Omental fat pad (tissue), 4 donors: ENCODE measurements at places on chromosomes 5 and 9.

- DNase-seq, result no peak
Observed at GRCh38 chr5:141805874-141806595, 72.2 kb downstream of the PCDH1 start.

DNA sequence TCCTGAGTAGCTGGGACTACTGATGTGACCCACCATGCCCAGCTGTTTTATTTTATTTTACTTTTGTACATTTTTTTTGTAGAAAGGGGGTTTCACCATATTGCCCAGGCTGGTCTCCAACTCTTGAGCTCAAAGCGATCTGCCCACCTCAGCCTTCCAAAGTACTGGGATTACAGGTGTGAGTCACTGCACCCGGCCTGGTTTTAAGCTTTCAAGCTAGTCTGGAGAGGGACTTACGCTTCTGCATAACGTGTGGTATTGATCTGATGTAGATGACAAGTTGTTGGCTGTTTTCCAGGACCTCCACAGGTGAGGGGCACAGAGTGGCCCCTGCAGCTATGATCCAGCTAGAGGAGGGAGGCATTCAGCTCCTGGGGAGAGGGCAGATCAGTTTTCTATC lies 6.8 kb upstream of the CCL21 start:
- no peak for DNase-seq

DNA sequence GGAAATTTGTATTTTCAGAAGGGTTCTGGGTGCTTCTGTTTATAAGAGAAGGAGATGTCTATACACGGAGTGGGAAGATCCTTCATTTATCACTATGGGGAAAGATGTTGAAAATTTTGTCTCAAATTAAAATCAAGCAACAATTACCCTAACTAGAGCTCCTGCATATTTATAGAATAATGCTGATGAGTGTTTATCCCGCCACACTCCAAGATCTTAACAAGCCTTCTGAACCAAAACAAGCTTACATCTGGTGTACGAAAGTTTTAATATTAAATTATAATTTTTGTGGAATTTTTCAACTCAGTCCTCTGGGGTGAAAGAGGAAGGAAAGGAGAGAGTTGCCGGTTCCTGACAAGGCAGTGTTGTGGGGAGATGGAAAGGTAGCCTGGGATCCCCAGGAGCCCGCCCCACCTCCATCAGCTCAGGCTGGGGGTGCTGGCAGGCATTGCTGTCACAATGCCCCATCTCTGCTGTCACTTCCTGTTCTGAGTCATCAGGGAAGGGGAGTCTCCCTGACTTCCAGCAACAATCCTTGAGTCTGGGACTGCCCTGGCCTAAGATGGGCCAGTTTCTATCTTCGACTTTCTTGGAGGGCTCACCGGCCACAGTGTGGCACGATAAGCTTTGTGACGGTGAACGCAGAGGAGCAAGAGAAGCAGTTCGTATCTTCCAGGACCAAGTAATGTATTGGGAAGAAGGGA lies 64.5 kb downstream of the ERAP1 start:
- DNase-seq, result no peak

DNA sequence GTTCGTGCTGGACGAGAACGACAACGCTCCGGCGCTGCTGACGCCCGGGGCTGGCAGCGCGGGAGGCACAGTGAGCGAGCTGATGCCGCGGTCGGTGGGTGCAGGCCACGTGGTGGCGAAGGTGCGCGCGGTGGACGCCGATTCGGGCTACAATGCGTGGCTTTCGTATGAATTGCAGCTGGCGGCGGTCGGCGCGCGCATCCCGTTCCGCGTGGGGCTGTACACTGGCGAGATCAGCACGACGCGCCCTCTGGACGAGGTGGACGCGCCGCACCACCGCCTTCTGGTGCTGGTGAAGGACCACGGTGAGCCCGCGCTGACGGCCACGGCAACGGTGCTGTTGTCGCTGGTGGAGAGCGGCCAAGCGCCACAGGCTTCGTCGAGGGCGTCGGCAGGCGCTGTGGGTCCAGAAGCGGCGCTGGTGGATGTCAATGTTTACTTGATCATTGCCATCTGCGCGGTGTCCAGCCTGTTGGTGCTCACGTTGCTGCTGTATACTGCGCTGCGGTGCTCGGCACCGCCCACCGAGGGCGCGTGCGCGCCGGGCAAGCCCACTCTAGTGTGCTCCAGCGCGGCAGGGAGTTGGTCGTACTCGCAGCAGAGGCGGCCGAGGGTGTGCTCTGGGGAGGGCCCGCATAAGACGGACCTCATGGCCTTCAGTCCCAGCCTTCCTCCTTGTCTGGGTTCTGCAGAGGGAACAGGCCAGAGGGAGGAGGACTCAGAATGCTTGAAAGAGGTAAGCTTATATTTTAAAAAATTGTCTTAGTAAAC lies 2.2 kb downstream of the PCDHA13 start:
- DNase-seq, result no peak

- DNase-seq, result no peak
Observed at GRCh38 chr5:89421035-89421434, 538.1 kb upstream of the MEF2C start.

DNA sequence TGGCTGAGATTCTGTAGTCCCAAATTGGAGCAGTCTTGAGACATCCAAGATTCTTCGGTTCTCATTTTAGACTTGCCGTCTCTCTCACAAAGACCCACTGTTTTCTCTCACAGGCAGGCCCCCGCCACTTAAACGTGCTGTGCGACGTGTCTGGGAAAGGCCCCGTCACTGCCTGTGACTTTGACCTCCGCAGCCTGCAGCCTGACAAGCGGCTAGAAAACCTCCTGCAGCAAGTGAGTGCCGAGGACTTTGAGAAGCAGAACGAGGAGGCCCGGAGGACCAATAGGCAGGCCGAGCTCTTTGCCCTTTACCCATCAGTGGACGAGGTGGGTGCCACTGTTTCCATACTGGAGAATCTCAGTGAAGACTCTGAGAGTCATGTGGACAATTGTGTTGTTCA lies 97.2 kb downstream of the DOCK8 start:
- DNase-seq, result no peak

GRCh38 chr9:99126312-99126711 lies 21.4 kb downstream of the TGFBR1 start:
- no peak for DNase-seq

DNA sequence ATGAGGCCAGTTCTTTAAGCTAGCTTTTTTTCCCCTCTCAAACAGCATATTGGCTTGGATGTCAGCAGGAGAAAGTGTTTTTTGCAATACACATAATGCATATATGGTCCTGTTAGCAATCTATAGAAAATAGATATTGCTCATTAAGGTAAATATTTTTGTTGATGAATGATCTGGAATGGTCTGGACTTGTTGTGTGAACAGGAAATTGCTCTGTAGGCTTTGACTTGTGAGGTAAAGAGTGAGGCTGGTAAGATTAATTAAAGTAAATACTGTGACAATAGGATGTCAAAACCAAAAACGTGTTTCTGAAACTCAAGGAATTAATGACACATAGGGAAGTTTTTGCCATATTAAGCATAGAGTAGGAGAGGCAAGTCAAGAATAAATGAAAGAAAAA lies 176.0 kb downstream of the TRIO start:
- DNase-seq, result no peak

DNA sequence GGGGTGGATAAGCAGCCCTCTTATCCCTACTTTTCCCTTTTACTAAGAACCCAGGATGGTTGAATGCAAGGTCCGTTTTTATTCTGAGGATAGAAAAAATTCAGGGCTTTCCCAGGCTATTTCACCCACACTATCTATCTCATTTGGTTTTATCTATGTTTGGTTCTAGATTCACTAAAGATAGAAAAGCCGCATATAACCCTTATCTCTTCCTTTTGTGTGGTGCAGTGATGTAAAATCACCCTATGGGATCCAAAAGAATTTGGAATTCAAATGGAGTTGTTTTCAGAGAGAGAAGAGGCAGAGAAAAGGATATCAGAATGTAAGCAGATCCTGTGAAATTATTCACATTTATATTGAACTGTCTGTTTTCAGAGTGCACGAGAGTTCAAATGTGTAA lies 236.3 kb upstream of the RFX3 start:
- DNase-seq, result no peak

- no peak for DNase-seq
Observed at GRCh38 chr9:137176302-137177182, 4.7 kb upstream of the TMEM210 start.

- DNase-seq, result no peak
Observed at GRCh38 chr5:134215757-134216156, 10.1 kb downstream of the PPP2CA start.

GRCh38 chr5:179860301-179860700 lies 1.7 kb upstream of the MRNIP start:
- DNase-seq, result no peak

GRCh38 chr5:152405145-152405544 lies at the start of gene NMUR2:
Gene NMUR2, minus strand, starts transcription at chr5:152405279. Its CDS starts 166 bp downstream, at chr5:152405113.
- no peak for DNase-seq

DNA sequence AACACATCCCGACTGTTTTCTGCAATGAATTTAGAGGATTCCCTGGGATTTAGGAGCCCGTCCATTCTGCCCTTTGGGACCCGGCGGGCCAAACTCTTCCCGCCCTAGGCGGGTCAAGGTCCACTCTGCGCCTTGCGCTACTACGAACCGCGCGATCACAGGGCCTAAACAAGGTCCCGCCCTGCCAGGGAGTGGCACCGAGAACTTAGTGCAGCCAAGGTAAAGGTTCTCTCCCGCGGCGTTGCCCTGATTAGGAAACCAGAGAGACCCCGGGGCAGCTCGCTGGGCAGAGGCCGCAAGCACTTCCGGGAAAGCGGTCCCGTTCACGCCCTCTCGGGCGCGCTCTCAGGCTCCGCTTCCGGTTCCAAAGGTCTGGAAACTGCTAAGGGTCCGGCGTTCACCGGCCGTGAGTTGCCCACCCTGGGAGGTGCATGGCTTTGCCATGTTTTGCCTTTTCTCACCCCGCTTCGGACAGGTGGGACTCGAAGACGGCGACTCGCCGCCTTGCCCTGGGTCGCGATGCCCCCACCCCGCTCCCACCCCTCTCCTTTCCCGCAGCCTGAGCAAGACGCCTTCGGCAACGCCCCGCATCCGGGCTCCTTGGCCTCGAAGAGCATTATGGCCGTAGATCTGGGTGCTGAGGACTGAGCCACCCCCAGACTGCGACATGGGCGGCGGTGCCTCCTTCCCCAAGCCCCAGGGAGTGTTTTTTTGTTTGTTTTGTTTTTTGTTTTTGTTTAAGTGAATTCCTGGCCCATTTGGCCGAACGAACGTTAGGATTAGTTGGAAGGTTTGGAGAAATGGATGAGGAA lies 23.4 kb downstream of the HNRNPK start:
- DNase-seq, result peak; percentile 38

DNA sequence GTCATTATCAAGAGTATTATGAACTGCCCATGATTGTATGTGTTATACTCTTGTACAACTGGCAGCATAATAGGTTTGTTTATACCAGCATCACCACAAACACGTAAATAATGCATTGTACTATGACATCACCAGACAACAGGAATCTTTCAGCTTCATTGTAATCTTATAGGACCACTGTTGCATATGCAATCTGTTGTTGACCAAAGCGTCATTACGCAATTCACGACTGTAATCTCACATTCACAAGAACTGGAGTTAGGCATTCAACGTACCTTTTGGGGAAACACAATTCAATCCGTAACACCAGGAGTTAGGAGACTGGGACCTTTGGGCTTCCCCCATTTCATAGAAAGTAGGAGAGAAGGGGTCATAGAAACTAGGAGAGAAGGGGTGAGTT lies 20.4 kb upstream of the ARSI start:
- no peak for DNase-seq

DNA sequence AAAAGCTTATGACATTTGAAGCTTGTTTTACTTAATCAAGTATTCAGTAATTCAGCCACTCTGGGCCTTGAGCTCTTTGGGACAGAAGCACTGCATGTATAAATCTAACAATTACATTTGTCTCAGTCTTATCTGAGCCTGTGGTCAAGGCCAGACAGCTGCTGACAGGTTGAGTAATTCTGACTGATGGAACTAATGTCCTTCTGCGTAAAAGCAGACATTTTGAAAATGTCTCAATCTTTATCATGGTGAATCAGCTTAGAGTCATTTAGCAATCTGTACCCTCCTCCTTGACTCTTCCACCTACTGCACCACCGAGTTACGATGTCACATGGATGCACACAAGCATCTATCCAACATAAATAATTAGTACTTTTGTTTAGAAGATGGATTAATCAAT lies 400.0 kb downstream of the ARRDC3 start:
- DNase-seq, result no peak

DNA sequence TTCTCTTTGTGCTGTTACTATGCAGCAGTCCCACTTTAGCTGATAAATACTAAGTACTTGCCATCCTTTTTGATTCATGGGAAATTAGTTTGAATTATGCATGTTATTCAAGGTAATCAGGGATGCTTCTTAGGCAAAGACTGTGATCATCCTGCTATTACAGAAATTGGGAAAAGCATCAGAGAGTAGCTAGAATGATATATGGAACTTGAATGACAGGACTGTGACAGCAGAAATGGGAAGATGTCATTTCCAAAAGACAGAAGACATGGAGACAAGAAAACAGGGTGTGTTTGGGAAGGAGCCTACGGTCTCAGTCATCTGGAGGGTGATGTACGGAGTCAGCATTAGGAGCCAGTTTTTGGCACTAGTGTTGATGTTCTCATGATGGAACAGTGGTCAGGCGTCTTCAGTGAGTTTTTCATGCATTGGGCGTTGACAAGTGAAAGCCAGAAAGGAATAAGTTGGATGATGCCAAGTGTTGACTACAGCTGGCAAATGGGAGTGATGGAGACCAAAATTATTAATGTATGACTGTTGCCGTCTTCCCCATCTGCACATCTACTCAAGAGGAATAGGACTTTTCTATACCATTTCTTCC lies 70.4 kb downstream of the TMEM167A start:
- DNase-seq, result no peak

DNA sequence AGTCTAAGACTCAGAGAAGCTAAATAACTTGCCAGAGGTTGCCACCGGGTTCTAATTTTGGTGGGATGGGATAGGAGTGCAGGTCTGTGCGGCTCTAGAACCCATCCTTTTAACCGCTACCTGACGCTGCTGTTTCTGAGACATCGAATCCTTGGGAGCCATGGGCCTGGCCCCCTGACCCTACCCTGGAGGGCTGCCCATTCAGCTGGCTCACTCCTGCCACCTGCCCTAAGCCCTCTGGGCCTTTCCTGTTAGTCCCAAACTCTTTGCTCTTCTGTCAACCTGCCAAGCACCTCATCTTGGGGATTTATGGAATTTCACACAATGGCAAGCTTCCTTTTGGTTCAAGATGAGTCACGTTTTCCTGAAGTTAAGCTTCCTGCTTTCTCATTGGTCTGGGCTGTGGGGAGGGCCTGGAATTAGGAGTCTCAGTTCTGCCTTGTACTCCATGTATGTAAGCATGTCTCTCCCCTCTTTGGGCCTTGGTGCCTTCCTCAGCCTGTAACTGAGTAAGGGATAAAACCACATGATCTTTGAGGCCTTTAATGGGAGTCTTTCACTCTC lies 26.6 kb downstream of the ENHO start:
- DNase-seq, result no peak

- no peak for DNase-seq
Observed at GRCh38 chr9:107118863-107119624, 164.0 kb upstream of the RAD23B start.

- no peak for DNase-seq
Observed at GRCh38 chr5:150788977-150789376, 10.4 kb downstream of the SMIM3 start.
